Amniotic epithelial cell (primary cell): ENCODE measurements at places on chromosomes 1 and 21.

- no peak for DNase-seq
Measured at GRCh38 chr1:34697818-34698217, 57.0 kb upstream of the GJB5 start.

DNA sequence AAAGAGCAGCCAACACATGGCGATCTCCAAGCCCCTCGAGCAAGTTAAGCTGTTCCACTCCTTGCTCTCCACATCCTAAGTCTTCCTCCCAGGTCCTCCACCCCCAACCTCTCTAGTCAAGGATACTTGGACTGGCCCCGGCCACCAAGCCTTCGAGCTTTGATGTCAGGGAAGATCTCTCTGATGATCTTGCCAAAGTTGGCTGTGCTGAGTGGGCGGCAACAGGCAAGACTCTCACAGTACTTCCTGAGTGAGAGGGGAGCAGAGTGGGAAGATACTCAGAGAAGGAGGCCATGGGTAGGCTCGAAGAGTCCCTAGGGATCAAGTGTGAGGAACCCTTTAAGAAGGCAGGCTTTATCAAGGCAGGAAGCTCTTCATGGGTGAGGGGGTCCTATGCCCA is 2.8 kb downstream of the RFX5 start:
- DNase-seq = no peak

GRCh38 chr1:34865981-34866761 is 6.6 kb upstream of the SMIM12 start:
- DNase-seq = peak; percentile 63

DNA sequence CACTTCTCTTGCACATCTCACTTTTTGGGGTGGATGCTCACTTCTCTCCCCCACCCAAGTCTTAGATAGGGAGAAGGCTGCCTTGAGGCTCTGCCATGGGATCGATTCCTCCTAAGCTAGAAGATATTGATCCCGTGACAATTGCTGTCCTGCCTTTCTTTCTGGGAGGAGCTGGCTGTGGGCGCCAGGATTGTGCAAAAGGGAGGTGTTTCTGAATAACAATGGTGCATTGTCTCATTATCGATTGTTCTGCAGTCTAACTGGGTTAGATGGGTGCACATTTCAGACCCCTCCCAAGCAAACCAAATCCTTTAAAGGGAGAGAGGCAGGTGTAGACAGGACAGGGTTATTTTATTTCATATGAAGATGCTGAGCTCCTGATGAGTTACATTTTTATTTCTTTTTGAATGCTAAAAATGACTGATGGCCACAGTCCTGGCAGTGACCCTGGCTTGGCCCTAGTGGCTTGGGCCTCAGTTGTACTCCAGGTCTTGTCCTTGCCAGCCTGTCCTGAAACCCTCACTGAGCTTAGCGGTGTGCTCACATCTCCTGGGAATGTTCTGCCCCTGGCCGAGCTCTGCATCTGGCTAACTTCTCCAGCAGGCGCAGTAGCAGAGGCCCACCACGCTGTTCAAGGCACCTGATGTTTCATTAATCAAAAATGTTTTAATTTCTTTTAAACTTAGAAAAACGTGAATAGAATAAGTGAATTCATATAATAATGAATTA is 99.0 kb upstream of the KAZN start:
- DNase-seq = no peak

DNA sequence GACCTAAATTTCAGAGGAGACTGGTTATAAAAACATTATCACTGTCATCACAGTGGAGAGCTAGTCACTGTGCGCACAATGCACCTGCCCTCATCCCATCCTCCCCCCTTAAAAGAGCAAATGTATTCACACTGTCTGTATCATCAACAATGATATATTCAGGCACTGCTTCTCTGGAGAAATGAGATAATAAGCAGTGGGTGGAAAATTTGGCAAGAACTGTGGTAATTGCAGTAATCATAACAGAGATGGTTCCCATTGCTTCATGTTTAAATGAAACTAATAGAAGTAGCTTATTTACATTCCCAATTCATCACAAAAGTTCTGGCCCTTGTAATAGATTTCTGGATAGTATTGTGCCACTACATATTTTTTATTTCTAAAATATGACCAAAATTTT is 867.4 kb upstream of the ADGRL2 start:
- no peak for DNase-seq

DNA sequence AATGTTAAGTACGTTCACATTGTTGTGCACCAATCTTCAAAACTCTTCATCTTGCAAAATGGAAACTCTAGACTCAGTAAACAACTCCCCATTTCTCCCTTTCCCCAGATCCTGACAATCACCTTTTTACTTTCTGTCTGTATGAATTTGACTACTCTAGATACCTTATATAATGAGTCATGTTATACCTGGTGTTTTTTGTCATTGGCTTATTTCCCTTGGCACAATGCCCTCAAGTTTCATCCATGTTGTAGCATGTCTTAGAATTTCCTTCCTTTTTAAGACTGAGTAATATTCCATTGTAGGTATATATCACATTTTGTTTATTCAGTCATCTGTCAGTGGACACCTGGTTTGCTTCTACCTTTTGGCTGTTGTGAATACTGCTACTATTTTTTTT is 399.5 kb downstream of the LMO4 start:
- DNase-seq = no peak

DNA sequence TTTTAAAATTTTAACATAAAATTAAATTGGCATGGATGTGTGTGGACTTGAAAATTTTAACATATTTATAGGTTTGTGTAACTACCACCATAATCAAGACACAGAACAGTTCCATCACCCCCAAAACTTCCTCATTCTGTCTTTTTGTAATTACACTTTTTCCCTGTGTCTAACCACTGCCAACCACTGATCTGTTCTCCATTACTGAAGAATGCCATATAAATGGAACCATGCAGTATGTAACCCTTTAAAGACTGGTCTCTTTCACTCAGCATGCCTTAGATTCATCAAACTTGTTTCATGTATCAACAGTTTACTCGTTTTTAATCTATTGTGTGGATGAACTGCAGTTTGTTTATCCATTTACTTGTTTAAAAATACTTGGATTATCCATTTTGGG is 13.0 kb upstream of the AHCYL1 start:
- no peak for DNase-seq

DNA sequence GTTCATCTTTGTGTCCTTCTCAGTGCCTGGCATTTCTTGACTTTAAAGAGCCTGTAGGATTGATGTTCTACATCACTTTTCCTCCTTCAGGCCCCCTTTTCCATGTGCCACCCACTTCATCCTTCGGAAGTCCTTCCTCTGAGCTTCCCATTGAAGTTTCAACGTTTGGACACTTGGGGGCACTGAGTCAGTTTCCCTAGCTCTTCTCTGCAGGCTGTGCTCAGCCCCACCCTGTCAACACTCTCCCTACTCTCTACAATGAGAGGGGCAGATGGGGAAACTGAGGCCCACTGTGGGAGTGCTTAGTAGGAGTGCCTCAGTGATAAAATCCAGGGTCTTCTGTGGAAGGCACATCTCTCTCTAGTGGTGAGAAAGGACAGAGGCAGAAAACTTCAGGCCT is 11.9 kb downstream of the KCNJ10 start:
- DNase-seq = no peak

GRCh38 chr1:226988334-226988666 is 48.2 kb downstream of the COQ8A start:
- no peak for DNase-seq

DNA sequence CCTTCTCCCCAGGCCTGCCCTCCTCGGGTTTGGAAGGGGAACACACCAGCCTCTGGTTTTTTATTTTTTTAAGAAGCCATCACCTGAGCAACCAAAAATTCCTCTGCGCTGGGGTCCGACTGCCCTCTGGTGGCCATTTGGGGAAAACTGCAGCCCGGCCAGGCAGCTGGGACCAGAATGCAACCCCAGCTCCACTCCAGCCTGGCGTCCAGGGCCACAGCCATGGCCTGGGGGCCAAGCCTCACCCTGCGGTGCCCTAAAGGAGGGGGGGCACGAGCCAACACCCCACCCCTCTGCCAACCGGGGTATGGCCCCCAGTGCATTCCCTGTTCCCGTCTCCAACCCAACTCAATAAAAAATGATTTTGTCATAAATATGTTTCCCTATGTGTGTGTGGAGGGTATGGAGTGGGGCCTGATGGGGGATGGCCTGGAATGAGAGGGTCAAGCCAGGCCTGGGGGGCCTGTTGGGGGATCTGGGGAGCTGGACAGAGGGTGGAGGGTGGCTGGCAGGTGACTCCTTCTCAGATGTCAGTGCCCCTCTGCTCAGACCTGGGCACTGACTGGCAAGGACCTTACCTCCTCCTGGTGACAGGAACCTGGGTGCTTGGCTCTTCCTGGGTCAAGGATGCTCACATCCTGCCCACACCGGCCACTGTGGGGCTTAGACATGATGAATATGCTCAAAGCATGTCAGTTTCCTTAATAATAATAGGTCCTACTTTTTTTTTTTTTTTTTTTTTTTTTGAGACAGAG is 3.2 kb downstream of the GPR3 start:
- peak; percentile 27 for DNase-seq

DNA sequence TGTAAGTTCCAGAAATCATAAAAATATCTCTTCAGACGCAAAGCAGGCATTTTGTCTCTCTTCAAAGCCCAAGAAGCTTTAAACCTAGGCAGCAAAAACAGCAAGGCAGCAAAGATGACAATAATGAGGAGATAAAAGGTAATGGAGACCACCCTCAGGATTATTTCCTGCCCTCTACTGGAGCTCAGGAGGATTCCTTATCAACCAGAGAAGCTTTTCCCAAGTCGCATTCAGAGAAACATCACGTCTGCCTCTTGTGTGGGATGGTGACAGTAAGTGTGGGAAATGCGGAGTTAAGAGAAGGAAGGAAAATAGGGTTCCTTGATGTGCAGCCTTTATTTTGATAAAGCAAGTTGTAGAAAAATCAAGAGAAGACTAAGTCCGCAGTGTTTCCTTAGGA is 365.8 kb downstream of the RGS7 start:
- DNase-seq = no peak

DNA sequence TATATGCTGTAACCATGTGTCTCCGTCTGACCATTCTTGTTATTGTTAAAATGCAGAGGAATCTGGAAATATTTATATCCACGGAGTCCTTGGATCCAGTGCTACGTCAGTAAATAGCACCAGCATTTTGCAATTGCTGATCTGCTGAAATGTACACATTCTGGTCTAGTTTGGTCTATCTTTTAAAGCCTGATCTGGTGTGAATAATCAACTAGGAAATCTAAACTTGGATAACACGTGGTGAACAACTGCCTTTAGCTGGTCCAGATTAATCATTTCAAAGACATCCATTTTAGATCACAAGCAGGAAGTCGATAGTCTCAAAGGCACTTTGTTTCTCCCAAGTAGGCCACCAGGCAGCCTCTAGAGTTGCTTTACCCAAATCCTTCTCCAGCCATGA is 32.6 kb downstream of the PDPN start:
- DNase-seq = peak; percentile 62

DNA sequence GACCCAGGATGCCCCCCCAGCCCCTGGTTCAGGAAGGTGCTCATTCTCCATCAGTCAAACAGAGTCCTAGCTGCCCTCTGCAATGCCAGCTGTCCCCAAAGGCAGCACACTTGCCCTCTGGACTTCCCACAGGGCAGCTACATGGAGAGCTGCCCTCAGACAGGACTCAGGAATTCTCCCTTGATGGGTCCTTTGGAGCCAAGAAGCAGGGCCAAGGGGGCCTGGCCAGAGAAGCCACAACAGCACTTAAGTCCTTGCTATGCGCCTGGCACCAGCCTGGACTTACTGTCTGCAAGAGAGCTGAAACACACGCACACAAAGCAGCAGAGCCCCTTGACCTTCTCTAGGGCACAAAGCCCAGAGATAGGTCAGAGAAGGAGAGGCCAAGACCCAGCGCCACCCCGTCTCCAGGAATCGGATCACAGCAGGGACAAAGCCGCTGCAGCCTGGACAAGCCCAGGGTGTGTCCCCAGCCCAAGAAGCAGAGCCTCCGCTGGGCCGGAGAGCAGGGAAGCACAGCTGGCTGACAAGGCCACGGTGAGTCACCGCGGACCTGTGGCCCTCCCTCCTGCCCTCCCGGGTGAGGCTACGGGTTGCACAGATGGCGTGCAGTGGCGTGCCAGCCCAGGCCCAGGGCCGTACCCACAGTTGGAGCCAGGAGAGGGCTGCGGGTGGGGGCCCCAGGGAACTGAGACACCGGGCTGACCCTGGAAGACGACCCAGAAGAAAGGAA is 1.7 kb downstream of the WNT9A start:
- DNase-seq = peak; percentile 32

DNA sequence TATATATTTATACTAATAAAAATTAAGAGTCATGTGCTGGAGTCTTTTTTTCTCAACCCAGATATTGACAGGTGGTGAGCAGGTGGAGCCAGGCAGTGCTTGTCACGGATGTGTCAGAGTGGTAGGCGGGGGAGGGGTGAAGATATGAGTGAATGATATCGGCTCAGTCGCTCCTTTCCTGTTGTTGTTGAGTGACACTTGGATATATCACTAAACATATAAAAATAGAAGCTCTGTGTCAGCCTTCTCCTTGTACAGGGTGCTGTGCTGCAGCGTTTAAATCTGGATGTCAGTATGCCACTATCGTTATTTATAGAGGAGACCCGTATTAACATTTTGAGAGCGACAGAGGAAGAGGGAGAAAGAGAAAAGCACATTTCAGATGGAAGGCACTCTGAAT is 339.6 kb downstream of the NUF2 start:
- DNase-seq = no peak

- no peak for DNase-seq
Measured at GRCh38 chr1:176141449-176141848, 65.6 kb downstream of the COP1 start.

DNA sequence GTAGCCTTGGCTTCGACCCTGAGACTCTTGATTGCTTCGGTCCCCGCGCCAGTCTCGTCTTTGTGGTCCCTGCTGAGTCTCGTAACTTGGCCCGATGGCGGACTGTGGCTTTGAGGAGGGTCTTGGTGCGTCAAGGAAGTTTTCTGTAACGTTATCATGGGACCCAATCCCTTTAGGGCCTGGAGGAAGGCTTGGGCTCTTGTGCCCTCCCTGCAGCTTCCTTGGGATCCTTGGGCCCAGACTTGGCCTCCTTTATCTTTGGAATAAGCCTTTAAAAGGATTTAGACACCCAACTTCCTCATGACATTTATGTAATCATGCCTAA is 371 bp downstream of the ZMPSTE24 start:
- peak; percentile 27 for DNase-seq

GRCh38 chr1:66434096-66434495 is 99.9 kb upstream of the SGIP1 start:
- DNase-seq = peak; percentile 73

DNA sequence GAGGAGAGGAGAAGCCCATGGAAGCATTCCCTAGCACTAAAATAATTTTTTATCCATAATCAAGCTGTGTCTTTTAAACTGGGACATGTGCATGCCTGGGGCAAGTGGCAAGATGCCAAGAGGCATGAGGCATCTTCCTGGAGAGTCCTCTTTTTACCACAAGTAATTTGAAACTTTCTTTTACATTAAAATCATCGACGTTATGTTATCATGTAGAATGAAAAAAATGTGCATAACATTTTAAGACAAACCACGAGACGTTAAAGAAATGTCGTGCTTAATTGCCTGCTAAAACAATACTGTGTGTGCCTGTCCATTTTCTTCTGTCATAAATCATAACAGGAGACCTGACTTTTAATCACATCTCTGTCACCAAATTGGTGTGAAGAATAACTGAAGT is 1.5 kb downstream of the STYXL2 start:
- DNase-seq = peak; percentile 34

- peak; percentile 38 for DNase-seq
Measured at GRCh38 chr21:42414928-42415769, 11.4 kb downstream of the UBASH3A start.

GRCh38 chr1:193069748-193070385 is 10.5 kb downstream of the RO60 start:
- peak; percentile 20 for DNase-seq
